ENCODE measurements at places on chromosomes 1 and 21.

DNA sequence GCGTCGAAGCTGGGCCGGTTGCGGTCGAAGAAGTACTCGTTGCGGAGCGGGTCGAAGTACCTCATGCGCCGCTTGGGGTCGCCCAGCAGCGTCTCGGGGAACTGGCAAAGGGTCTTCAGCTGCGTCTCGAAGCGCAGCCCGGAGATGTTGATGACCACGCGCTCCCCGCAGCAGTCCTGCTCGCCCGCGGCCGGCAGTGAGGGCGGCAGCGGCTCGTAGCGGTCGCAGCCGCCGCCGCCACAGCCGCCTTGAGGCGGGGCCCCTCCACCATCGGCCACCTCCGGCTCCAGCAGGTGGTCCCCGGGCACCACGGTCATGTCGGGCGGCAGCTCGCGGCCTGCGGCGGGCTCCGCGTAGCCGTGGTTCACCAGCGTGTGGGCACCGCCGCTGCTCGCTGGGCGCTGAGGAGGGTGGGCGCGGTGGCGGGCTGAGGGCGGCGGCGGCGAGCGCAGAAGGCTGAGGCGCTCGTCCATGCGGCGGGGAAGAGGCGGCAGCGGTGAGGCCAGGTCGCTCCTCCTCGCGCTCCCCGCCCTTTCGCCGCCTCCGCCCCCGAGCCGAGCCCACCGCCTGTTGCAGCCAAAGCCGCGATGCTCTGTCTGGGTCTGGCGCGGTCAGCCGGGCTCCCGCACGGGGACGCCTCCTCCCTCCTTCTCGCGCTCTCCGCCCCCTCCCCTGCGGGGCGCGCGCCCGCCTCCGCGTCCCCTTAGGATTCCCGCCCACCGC lies at the start of gene KCNA3:
Gene KCNA3 (minus strand): TSS at position 604 of the 723 bp plus-strand sequence. CDS start 131 bp downstream, at position 473.
- no peak for DNase-seq

DNA sequence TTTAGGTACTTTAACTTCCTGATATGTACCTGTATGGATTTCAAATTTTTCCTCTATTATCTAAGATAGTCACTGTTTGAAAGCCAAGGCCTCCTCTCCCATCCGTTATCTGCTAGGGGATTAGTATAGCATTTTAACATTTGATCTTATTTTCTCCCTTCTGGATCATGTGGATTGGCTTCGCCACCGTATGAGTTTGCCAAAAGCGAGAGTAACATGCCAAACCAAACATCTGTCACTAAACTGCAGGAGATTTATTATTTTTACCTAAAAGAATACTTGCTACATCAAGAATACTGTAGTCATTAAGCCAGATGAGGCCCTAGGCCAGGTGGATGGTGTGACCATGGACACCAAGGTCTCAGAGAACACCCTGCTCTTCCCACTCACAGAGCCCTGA lies 28.5 kb upstream of the EEIG2 start:
- DNase-seq, result no peak

DNA sequence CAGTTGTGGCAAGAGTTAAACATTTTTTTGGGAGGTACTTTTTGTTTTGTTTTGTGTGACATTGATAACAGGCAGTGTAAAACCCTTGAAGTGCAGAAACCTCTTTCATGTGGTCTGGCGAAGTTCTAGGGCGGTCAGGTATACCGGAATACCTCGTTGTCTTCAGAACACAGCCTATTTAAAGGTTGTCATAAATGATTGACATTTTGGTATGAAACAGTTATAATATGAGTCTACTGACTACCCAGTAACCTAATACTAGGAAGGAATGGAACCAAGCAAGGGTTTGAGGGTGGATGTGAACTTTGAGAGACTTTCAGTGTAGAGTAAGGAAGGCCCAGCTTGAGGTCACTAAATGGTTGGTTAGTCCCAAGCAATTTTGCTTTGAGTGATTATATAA lies 40.5 kb downstream of the PATJ start:
- no peak for DNase-seq

DNA sequence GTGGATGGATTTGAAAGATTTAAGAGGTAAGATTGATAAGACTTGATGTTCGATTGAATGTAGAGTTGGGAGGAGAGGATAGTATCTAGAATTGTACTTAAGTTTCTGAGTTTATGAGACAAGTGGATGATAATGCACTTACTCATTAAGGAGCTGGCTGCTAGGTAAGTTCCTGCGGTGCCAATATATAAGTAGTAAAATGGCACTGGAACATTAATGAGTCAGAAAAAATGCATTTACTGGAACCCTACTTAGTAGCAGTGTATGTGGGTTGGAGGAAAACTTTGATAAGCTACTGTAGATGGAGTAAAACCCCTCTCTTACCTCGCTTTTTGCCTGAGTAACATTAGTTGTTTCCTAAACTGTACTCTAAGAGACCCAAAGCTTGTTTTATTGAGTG lies 68.2 kb downstream of the ZFYVE9 start:
- DNase-seq, result no peak

DNA sequence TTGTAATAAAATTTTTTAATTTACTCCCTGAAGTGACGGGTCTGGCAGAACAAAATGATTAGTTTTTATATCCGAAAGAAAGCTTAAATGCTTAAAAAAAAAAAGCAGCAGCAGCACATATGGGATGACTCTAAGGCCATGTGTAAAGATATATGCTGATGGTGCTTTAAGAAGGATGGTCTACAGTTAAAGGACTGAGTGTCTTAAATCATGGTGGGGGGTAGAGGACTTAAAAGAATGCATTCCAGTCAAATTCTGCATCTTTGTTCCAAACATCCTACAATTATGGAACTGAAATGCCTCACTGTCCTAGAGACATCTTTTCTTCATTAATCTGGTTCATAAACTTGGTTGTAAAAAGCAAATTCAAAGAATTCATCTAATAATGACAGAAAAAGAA lies 7.0 kb downstream of the KDM5B start:
- DNase-seq, result no peak

GRCh38 chr21:38325731-38326420 lies 69.1 kb downstream of the KCNJ15 start:
- DNase-seq, result no peak

GRCh38 chr1:110196917-110197765 lies 13.0 kb upstream of the KCNC4 start:
- DNase-seq, result peak; percentile 63

Data from H1 (cell line).